ENCODE measurements at places on chromosomes 2 and 18. TPM values are rescaled to one million over a fixed set of nuclear protein-coding genes. Genes with fewer than 3 reads are reported as not detected.

Gene MLPH
- 4.3 TPM for total RNA-seq

Gene FIGN
- total RNA-seq: 12.4 TPM

Gene OTOF
- 0.47 TPM for total RNA-seq

Gene DHRS9
- not detected for total RNA-seq

Gene B3GNT7
- 0.27 TPM for total RNA-seq

Gene AFF3
- total RNA-seq: 125 TPM

DNA sequence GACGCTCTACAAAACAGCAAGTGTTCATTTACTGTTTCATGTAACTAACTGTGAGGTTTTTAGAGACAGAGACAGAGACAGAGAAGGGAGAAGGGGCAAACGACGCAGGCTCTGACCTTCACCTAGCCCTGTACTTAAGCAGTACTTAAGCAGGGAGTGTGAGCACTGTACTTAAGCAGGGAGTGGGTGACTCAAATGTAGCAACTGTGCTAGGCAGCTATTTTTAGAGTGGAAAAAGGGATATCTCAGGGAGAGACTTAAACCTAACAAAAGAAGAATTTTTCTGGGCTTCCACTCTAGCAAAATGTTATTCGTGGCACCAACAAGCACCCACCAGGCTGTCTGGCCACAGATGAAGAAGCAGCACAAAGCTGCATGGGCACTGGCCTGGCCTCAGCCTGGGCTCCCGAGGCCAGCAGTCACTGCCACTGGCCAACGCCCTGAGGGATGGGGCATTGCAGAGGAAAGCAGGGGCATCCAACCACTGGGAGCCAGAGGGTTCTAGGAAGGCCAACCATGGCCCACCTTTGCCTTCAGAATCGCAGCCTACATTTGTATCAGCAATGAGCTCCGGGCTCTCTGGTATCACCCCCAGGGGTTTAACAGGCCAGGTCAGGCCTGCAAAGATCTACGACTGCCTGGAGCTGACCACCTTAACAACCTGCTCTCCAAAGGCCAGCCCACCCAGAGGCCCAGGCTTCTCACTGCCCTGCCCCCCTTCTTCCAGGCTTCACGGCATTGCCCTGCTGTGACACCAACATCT, 154.3 kb downstream of the TTC32 start:
- DNase-seq: no peak

DNA sequence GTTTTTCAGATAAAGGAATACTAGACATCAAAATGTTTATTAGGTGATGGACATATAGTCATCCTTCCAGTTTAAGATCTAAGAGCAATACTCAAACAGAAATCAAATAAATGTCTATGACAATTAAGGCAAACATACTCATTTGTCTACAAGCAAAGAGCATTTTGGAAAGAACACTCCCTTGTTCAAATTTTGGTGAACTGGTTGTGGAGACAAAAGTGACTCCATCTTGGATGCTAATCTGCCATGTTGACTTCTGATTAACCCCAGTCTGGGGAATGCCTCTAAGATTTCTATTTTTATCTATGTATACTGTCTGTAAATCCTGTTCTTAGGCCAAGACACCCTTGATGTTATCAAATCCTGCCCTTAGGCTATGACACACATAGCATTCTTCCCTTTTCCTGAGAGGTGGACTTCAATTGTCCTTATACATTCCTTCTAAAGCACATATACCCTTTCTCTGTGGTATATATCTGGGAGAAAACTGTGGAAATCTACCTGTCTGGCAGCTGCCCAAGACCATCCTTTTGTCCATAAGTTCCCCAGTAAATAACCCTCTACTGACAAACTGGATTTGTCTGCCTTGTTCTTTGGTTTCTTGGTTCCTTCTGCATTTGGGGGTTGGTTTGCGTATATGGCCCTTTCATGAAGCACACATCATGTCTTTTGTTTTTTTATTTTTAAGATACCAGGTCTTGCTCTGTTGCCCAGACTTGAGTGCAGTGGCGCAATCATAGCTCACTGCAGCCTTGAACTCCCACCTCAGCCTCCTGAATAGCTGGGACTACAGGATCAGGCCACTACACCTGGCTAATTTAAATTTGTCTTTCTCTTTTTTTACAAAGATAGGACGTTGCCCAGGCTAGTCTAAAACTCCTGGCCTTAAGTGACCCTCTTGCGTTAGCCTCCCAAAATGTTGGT, 12.5 kb upstream of the PLEKHM3 start:
- DNase-seq: no peak

DNA sequence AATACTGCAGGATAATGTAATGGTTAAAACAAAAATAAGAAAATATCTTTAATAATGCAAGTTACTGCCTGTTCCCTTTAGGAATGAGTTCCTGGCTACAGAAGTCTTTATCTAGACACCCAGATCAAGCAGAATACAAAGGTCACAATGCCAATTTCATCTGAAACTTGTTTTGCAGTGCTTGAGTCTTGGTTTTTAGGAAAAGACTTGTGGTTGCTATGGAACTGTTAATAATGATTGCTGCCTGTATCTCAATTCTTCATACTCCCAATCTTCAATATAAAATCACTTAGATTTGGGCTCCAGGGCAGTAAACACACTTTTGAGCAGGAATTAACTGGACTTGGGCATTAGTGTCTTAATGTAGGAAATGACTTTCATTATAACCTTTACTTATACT, 14.2 kb downstream of the CAVIN2 start:
- DNase-seq: no peak

GRCh38 chr2:30235859-30236535, 4.7 kb downstream of the LBH start:
- DNase-seq: no peak

- DNase-seq: no peak
Observed at GRCh38 chr2:74079522-74080341, 68.0 kb downstream of the BOLA3 start.
